Left ventricle myocardium superior (tissue), 1 donor: ENCODE measurements at places on chromosomes 1 and 21. TPM values are rescaled to one million over a fixed set of nuclear protein-coding genes. Genes with fewer than 3 reads are reported as not detected.

- no peak for DNase-seq
Observed at GRCh38 chr1:49854741-49855140, 169.0 kb downstream of the AGBL4 start.

- no peak for DNase-seq
Observed at GRCh38 chr1:94982398-94982797, 55.5 kb upstream of the CNN3 start.

GRCh38 chr1:33335020-33335419 lies 14.1 kb upstream of the A3GALT2 start:
- DNase-seq, result no peak

GRCh38 chr1:171985639-171986038 lies 144.3 kb downstream of the DNM3 start:
- DNase-seq, result no peak

DNA sequence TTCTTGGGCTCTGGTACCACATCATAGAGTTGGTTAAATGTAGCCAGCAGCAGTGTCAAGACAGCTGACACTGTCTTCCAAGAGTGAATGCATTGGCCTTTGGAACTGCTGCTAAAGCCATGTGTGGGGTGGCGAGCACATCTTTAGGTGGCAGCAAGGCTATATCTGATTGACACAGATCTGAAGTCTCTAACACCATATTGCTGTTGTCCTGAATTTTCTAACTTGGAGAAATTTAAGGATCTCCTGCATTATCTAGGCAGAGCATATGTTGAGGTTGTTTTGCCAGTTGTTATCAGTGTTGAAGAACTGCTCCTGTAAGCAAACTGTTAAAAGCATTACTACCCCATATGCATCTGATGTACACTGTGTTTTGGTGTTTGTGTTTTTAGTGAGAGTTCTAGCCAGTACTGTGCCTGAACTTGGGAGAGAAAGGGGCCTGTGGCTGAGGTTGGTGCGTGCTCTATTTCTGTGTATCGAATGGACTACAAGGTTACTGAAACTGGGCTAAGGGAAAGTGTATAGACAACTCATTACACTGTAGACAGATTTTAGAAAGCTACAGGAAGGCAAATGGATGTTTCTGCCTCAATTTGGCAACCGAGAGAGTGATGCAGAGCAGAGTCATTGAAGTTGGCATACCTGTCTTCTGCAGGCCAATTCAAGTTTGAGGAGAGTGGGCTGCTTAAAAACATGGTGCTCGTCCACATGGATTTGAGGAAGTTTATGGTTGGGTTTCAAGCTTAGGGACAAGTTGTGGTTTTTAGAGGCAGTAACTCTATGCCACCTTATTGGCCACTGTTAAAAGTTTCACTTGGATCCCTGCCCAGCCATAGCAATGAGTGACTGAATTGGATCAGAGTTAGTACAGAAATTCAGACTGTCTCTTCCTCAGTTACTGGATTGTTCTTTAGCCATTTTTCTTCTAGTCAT lies 16.9 kb downstream of the DYRK3 start:
- DNase-seq, result no peak

GRCh38 chr21:31559368-31560119 lies 99.9 kb upstream of the SOD1 start:
- peak; percentile 94 for DNase-seq

GRCh38 chr1:162854245-162854882 lies 6.6 kb downstream of the CCDC190 start:
- peak; percentile 45 for DNase-seq

DNA sequence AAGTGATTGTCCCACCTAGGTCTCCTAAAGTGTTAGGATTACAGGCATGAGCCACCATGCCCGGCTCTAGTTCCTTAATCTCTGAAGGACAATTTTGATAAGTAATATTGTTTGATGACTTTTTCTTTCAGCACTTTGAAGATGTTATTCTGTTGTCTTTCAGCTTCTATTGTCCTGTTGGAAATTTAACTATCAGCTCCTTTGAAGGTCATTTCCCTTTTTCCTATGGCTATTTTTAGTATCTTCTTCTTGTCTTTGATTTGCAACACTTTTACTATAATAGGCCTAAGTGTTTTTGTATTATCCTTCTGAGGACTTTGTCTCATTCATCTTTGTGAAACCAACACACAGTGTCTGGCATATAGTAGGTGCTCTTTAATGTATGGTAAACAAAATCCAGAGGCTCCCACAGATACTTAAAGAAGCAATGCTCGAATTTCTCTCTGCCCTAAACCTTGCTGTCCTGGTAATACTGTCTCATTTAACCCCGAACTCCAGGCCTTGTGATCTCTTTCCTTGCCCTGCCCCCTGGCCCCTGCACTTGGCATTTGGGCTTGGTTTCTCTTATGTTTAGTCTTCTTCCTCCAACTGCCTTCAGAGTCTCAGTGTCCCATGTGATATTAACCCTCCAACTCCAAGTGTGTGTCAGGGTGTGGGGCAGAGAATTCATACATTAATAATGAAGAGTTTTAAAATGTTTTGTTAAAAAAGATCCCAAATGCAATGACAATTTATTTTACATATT lies 19.0 kb upstream of the AGO1 start:
- no peak for DNase-seq

- no peak for DNase-seq
Observed at GRCh38 chr21:32803651-32804050, 32.1 kb upstream of the PAXBP1 start.

- DNase-seq, result no peak
Observed at GRCh38 chr1:225597926-225598575, 54.9 kb downstream of the ENAH start.

DNA sequence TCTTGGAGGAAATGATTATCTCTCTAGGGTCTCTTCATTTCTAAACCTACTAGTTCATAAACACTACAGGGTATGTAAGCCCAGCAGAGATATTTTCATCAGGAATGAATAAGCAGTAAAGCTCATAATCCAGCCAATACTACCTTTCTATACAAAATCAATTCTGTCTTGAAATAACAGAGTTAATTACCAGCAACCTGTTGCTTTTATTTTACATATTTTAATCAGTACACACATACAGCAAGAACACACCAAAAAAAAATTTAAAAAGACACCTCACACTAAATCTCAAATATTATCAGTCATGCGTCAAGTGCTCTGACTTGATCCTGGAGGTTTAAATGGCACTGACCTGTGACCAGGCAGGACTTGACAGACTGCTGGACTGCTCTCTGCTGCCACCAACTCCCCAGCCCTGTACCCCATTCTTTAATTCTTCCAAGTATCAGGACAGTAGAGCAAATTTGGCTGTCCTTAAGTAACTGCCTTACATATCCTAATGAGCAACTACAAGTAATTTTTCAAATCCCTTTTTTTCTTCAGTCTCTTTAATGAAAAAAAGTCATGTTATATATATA lies 98.5 kb downstream of the CDC42BPA start:
- DNase-seq, result no peak

DNA sequence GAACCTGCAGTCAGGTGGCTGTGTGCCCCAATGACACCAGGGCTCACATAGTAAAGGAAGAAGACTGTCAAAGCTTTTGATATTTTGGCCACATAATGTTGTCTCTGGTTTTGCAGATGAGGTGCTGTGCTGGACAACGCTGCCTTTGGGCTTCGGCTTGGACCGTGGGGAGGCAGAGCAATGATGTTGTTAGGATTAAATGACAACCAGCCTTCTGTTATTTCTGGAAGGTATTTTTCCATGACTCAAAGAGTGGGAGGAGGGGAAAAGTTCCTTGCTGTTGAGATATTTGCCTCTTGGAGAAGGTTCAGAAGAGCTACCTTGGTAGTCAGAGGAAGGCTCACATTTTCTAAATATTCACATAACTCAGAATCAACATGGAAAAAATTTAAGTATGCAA lies 187.3 kb upstream of the GALNT2 start:
- no peak for DNase-seq

Gene FCN3
- total RNA-seq, result 19.3 TPM

Gene NTRK1
- 0.69 TPM for total RNA-seq

Gene OPRD1
- total RNA-seq, result not detected

Gene POU3F1
- total RNA-seq, result not detected

Gene RNU1-4
- 4,234 TPM for total RNA-seq

Gene SLC22A15
- total RNA-seq, result 11.5 TPM

Gene LCE1F
- total RNA-seq, result not detected

Gene PPM1J
- total RNA-seq, result 7.2 TPM

Gene C1orf74
- total RNA-seq, result 2.0 TPM

Gene A3GALT2
- not detected for total RNA-seq

Gene EXOSC10
- 20.4 TPM for total RNA-seq
